Sigmoid colon (tissue), 7 donors: ENCODE measurements at places on chromosomes 2 and 18. TPM values are rescaled to one million over a fixed set of nuclear protein-coding genes. Genes with fewer than 3 reads are reported as not detected.

DNA sequence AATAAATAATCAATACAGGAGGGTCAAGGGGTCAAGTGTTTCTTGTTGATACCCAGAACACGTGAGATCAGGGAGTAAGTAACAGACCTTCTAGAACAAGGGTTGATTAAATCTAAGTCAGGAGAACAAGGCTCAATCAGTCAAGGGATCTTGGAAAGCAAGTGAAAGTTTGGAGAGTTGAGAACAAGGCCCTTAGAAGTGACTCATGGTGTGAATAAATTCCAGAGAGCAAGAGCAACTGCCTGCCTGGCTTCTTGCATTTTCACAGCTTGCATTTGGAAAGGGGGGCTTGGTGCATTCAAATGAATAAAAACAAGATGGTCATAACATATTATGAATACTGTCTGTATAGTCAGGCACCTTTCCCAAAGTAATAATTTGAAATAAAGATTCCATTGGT, 256.1 kb downstream of the DPP10 start:
- H3K4me1 ChIP-seq = no peaks in the 10 kb centered on the region
- no peak overlapping the region for H3K4me3 ChIP-seq

DNA sequence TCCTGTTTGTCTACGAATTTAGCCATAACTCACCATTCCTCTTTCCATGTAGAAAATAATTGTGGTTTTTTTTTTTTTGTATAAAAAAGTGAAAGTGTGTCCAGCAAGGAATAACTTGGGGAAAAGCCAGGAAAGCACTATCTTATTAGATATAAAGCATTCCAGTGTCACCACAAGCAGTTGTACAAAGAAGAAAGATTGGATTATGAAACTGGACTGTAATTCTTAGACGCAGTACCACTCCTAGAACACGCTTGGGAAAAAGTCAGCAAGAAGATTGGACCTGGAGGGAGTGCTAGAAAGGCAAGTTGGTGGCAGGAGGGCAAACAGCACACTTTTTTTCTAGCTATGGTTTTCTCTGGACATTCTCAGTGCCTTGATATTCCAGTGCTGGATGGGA, 186.7 kb downstream of the PARD3B start:
- H3K4me1 ChIP-seq = peaks cover 12% of the 10 kb centered on the region
- H3K27ac ChIP-seq = no peak overlapping the region
- no peaks in the 10 kb centered on the region for H3K27me3 ChIP-seq
- no peaks in the 10 kb centered on the region for H3K36me3 ChIP-seq
- no peak overlapping the region for H3K4me3 ChIP-seq
- DNase-seq = no peak

- H3K27ac ChIP-seq = no peak overlapping the region
- no peak for DNase-seq
- no peaks in the 10 kb centered on the region for H3K4me1 ChIP-seq
- H3K4me3 ChIP-seq = no peak overlapping the region
- no peaks in the 10 kb centered on the region for H3K27me3 ChIP-seq
- peaks cover 6% of the 10 kb centered on the region for H3K36me3 ChIP-seq
These were observed 33.8 kb downstream of the PROC start for GRCh38 chr2:127451981-127452380.

DNA sequence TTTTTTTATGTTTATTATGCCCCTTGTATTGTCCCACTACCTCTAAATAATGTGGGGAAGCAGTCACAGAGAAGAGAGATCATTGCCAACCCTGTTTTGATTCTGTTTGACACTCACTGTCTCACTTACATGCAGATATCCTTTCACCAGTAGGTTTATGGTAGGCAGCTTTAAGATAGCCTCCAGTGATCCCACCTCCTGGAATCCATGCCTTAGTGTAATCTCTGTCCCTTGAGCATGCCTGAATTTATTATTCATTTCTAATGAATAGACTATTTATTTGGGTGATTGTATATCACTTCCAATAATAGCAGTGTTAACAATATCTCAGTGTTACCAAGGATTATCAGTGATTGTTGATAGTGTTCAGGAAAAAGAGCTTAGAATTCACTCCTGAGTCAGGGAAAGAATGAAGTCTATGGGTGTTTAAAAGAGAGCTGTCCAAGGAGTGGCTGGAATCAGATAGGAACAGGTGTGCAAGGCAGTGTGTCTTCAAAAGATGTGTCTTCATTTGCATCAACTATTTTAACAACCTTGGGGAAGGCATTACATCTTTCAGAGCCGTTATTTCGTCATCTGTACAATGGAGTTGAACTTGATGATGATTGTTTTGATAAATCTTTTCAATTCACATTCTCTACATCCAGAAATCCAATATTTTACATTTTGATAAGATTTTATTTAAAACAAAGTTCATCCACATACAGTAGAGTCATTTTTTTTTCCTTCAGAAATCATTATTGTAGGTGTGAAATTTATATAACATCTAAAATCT, 31.9 kb downstream of the PKP4 start:
- no peak for DNase-seq
- no peak overlapping the region for H3K4me3 ChIP-seq
- H3K4me1 ChIP-seq = peaks cover 24% of the 10 kb centered on the region

DNA sequence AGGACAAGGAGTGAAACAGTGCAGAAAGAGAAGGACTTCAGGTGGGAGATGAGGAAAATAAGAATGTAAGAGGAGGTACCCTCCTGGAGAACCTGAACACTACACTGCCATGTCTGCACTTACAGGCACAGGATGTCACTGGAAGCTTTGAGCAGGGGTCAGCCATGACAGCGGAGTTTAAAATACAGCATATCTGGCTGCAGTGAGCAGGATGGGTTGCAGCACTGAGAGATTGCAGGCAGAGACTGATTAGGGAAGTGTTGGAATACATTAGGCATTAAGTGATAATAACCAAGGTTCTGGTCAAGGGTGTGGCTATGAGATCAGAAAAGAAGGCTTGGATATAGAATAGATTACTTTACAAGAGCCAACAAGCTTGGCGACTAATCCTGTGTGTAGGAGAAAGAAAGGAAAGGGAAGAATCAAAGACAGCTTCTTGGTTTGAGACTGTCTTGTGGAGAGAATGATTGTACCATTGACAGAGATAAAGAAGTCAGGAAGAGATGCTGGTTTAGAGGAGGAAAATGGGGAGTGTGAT, 171.1 kb upstream of the RBMS1 start:
- H3K4me3 ChIP-seq = no peak overlapping the region
- peaks cover 18% of the 10 kb centered on the region for H3K4me1 ChIP-seq
- H3K27me3 ChIP-seq = no peaks in the 10 kb centered on the region
- no peak for DNase-seq
- H3K27ac ChIP-seq = peak overlapping the region; percentile 88
- H3K36me3 ChIP-seq = no peaks in the 10 kb centered on the region

DNA sequence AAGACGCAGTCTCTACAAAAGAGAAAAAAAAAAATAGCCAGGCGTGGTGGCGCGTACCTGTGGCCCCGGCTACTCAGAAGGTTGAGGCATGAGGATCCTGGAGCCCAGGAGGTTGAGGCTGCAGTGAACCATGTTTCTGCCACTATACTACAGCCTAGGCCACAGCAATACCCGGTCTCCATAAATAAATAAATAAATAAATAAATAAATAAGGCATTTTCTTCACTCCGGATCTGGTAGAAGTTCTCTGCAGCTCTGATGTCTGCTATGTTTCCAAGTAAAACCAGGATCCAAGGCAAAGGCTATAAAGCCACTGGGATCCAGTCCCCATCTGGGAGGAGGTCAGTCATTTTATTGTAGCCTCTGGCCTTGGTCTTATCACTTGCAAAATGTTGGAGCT, 15.5 kb downstream of the NFE2L2 start:
- no peak overlapping the region for H3K4me3 ChIP-seq
- no peak for DNase-seq
- no peak overlapping the region for H3K27ac ChIP-seq

DNA sequence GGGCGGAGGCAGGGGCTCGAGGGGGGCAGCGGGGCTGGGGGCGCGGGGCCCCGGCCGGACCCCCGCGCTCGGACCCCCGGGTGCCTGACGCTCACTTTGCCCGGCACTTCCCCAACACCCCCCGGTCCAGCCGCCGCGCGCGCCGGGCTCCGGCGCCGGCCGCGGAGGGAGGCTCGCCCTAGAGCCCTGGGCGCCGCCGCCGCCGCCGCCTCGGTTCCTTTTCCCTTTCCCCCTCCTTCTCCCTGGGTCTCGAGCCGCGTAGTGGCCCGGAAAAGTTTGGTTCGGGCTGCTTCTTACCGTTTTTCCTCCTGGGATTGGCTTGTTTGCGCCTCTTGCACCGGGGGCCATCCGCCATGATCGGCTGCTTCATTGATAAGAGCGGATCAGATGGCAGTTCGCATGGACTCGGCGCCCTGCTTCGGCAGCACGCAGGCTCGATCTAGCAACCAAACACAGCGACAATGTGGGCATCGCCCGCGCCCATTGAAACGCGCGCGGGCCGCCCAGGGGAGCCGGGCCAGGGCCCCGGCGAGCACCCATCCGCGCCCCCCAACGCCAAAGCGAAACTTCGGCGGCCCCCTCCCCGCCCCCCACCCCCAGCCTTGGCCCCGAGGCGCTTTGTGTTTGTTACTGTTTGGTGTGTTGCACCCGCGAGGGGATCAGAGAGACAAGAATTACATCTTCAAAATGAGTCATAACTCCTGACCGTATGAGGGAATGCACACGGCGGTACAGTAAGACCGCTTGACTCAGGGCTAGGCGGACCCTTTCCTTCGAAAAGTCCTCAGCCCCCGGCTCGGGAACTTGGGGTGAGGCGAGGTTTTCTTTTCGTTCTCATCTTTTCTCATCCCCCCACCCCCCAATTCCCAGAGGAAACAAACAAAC, 2.7 kb downstream of the ZEB2 start:
- H3K4me1 ChIP-seq = peaks cover 22% of the 10 kb centered on the region
- H3K4me3 ChIP-seq = peak overlapping the region; percentile 61
- H3K36me3 ChIP-seq = no peaks in the 10 kb centered on the region
- H3K27ac ChIP-seq = peak overlapping the region; percentile 81
- H3K27me3 ChIP-seq = peaks cover 81% of the 10 kb centered on the region

GRCh38 chr2:45627911-45628310, 16.8 kb upstream of the SRBD1 start:
- DNase-seq = no peak
- no peaks in the 10 kb centered on the region for H3K27me3 ChIP-seq
- no peak overlapping the region for H3K4me3 ChIP-seq
- H3K4me1 ChIP-seq = no peaks in the 10 kb centered on the region
- no peaks in the 10 kb centered on the region for H3K36me3 ChIP-seq

GRCh38 chr2:16008856-16009255, 68.5 kb downstream of the MYCN start:
- H3K4me1 ChIP-seq = peaks cover 7% of the 10 kb centered on the region
- no peak overlapping the region for H3K27ac ChIP-seq
- no peaks in the 10 kb centered on the region for H3K36me3 ChIP-seq
- no peak for DNase-seq

ETAA1 gene
- 20.0 TPM for total RNA-seq
